PC-9 (cell line): ENCODE measurements at places on chromosomes 1 and 21. TPM values are rescaled to one million over a fixed set of nuclear protein-coding genes. Genes with fewer than 3 reads are reported as not detected.

SLC22A15 gene
- 1.8 and 4.5 TPM in 2 replicates for total RNA-seq

BARHL2 gene
- total RNA-seq = not detected in 2 replicates

- no peaks in the 10 kb centered on the region for H3K36me3 ChIP-seq
- H3K4me1 ChIP-seq = peaks cover 13% of the 10 kb centered on the region
- H3K4me3 ChIP-seq = no peak overlapping the region
- no peaks in the 10 kb centered on the region for H3K27me3 ChIP-seq
These were observed 318.2 kb upstream of the CAMK1G start for GRCh38 chr1:209265301-209265700.

GRCh38 chr21:36854391-36854790, 112.1 kb downstream of the HLCS start:
- H3K27me3 ChIP-seq = no peaks in the 10 kb centered on the region
- H3K36me3 ChIP-seq = no peaks in the 10 kb centered on the region
- H3K4me3 ChIP-seq = no peak overlapping the region
- no peak for DNase-seq
- peaks cover 14% of the 10 kb centered on the region for H3K4me1 ChIP-seq
